ENCODE measurements at places on chromosomes 5 and 9. TPM values are rescaled to one million over a fixed set of nuclear protein-coding genes. Genes with fewer than 3 reads are reported as not detected.

- no peak for DNase-seq
- H3K27me3 ChIP-seq: no peaks in the 10 kb centered on the region
- H3K27ac ChIP-seq: peak overlapping the region; percentile 31
- H3K4me1 ChIP-seq: peaks cover 48% of the 10 kb centered on the region
- H3K4me3 ChIP-seq: no peak overlapping the region
Measured at GRCh38 chr9:129221979-129222635, 44.0 kb upstream of the IER5L start.

NPR3 gene
- total RNA-seq: not detected

GALT gene
- 71.3 TPM for total RNA-seq

- no peaks in the 10 kb centered on the region for H3K27me3 ChIP-seq
- peaks cover 72% of the 10 kb centered on the region for H3K36me3 ChIP-seq
- no peaks in the 10 kb centered on the region for H3K4me1 ChIP-seq
Measured at GRCh38 chr9:100303747-100304146, 49.0 kb downstream of the TEX10 start.

DNA sequence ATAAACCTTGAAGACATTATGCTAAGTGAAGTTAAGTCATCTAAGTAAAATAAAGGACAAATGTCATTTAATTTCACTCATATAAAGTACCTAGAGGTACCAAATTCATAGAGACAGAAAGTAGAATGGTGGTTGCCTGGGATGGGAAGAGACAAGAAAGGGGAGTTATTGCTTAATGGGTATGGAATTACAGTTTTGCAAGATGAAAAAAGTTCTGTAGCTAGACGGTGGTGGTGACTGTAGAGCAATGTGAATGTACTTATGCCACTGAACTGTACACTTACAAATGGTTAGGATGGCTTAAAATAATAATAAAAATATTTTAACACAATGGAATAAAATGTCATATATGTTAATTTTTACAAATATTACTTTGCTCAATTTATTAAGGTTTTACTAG, 128.0 kb downstream of the MPDZ start:
- H3K27ac ChIP-seq: no peak overlapping the region
- H3K27me3 ChIP-seq: no peaks in the 10 kb centered on the region
- no peaks in the 10 kb centered on the region for H3K36me3 ChIP-seq

DNA sequence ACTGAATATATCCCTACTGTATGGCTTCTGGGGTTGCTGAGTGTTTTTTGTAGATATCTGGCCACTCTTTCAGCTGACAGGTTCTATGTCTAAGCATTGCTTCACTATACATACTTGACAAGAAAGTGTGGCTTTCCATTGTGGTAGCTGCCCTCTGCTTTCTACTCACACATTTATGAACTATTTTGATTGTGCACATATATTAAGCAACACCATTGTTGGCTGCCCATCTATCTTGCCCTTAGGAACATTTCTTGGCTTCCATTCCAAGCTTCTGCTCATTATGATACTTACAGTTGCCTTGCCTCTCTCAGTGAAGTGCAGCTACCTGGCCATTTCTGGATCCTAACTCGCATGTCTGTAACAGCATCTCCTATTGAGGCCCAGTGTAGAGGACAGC, 153.6 kb upstream of the MOCS2 start:
- no peak for DNase-seq
- H3K4me1 ChIP-seq: no peaks in the 10 kb centered on the region
- H3K27me3 ChIP-seq: peaks cover 12% of the 10 kb centered on the region
- no peaks in the 10 kb centered on the region for H3K36me3 ChIP-seq
- H3K27ac ChIP-seq: no peak overlapping the region

GRCh38 chr5:73895471-73895870, 269.5 kb downstream of the ARHGEF28 start:
- H3K4me1 ChIP-seq: peaks cover 31% of the 10 kb centered on the region
- H3K4me3 ChIP-seq: no peak overlapping the region
- no peaks in the 10 kb centered on the region for H3K36me3 ChIP-seq
- peak; percentile 41 for DNase-seq
- peaks cover 33% of the 10 kb centered on the region for H3K27me3 ChIP-seq

GRCh38 chr5:157677931-157678330, 6.6 kb downstream of the C5orf52 start:
- no peaks in the 10 kb centered on the region for H3K36me3 ChIP-seq
- no peaks in the 10 kb centered on the region for H3K4me1 ChIP-seq
- H3K27ac ChIP-seq: no peak overlapping the region
- peaks cover 1% of the 10 kb centered on the region for H3K27me3 ChIP-seq

NSD1 gene
- total RNA-seq: 94.6 TPM

DNA sequence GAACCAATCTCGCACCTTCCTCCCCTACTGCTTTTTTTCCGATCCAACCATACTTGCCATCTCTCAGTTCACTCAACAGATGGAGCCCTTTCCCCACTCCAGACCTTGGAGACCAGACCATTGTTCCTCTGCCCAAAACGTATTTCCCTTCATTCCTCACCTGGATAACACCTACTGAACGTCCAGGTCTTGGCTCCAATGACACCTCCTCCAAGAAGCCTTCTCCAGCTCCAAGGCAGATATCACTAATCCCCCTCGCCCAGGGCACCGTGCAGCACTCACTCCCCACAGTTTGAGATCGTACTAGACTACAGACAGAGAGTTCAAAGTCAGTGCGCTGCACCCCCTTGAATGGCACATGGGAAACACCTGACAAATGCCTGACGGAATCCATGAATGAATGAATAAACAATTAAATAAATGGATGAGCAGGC, 47.1 kb upstream of the AKNA start:
- no peaks in the 10 kb centered on the region for H3K36me3 ChIP-seq
- no peaks in the 10 kb centered on the region for H3K27me3 ChIP-seq
- peaks cover 5% of the 10 kb centered on the region for H3K4me1 ChIP-seq
- no peak for DNase-seq
- no peak overlapping the region for H3K27ac ChIP-seq

GRCh38 chr9:83986765-83987401, 6.3 kb downstream of the RMI1 start:
- no peaks in the 10 kb centered on the region for H3K27me3 ChIP-seq
- H3K4me1 ChIP-seq: peaks cover 40% of the 10 kb centered on the region
- H3K27ac ChIP-seq: peak overlapping the region; percentile 78

DNA sequence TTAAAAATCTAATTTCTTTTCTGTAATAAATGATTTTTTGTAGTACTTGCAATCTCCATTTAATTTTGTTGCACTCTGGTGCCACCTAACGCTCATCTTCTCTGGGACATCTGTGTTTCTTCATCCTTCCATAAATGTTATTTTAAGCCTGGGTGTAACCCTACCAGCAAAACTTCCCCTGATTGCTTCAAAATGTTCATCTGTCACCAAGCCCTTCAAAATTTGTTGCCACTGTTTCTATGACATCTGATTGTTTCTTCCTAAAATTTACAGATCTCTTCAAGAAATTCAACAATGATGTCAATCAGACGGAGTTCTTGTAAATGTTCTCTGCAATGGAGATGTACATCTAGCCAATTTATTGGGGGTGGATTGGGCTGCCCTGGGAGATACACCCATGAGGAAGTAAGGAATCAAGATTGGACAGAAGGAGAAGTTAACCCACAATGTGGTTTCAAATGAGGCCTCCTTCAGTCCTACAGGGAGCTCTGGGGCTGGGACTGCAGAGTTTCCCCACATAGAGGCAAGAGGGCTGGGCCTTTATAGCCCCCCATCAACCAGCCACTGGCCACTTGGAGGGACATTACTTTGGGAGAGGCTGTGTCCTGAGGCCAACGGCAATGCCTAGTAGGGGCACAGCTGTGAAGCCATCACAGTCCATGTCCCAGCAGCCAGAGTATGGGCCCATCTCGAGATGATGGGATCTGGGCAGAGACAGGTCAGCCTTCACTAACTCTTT, 23.3 kb downstream of the MCTP1 start:
- H3K27me3 ChIP-seq: no peaks in the 10 kb centered on the region
- H3K27ac ChIP-seq: no peak overlapping the region
- no peak for DNase-seq
- H3K4me1 ChIP-seq: no peaks in the 10 kb centered on the region
- no peaks in the 10 kb centered on the region for H3K36me3 ChIP-seq

- H3K4me1 ChIP-seq: no peaks in the 10 kb centered on the region
- DNase-seq: no peak
- H3K4me3 ChIP-seq: no peak overlapping the region
- H3K36me3 ChIP-seq: no peaks in the 10 kb centered on the region
- no peak overlapping the region for H3K27ac ChIP-seq
Measured at GRCh38 chr9:89247431-89248353, 63.3 kb upstream of the CKS2 start.

DNA sequence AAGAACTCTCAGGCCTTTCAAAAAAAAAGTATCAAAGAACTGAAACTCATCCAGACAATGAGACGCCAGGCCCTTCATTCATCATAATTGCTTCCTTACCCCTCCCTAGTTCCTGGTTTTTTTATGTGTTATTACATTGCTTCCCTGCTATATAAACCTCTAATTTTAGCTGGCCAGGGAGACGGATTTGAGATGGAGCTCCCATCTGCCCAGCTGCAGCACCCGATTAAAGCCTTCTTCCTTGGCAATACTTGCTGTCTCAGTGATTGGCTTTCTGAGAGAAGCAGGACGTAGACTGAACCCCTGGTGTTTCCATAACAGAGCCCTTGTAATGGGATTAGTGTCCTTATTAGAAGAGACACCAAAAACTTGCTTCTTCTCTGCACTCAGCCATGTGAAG, 62.4 kb downstream of the BARX1 start:
- H3K4me3 ChIP-seq: no peak overlapping the region
- no peaks in the 10 kb centered on the region for H3K36me3 ChIP-seq
- peaks cover 3% of the 10 kb centered on the region for H3K4me1 ChIP-seq
- no peak for DNase-seq
- no peak overlapping the region for H3K27ac ChIP-seq

- DNase-seq: peak; percentile 45
- H3K36me3 ChIP-seq: no peaks in the 10 kb centered on the region
- peaks cover 12% of the 10 kb centered on the region for H3K27me3 ChIP-seq
- H3K4me1 ChIP-seq: no peaks in the 10 kb centered on the region
- H3K27ac ChIP-seq: no peak overlapping the region
- H3K4me3 ChIP-seq: no peak overlapping the region
Measured at GRCh38 chr9:1939926-1940368, 75.2 kb upstream of the SMARCA2 start.

DNA sequence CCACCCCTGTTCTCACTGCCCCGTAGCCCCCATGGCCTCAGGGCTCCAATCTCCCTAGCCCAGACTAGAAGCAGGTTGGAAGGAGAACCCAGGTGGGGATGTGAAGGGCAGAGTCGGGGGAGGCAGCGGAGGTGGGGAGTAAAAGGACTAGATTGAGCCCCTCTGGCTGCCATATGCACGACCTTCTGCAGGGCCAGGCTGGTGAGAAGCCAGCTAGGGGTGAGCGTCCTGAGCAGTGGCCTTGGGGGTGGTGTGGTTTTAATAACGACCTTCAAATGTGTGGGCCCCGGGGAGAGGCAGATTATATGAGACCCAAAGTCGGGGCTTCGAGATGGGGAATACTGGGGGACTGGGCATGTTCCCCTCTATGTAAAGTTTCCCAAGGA, 139.5 kb downstream of the C9orf50 start:
- peaks cover 17% of the 10 kb centered on the region for H3K4me1 ChIP-seq
- no peak overlapping the region for H3K4me3 ChIP-seq
- H3K27ac ChIP-seq: no peak overlapping the region

DNA sequence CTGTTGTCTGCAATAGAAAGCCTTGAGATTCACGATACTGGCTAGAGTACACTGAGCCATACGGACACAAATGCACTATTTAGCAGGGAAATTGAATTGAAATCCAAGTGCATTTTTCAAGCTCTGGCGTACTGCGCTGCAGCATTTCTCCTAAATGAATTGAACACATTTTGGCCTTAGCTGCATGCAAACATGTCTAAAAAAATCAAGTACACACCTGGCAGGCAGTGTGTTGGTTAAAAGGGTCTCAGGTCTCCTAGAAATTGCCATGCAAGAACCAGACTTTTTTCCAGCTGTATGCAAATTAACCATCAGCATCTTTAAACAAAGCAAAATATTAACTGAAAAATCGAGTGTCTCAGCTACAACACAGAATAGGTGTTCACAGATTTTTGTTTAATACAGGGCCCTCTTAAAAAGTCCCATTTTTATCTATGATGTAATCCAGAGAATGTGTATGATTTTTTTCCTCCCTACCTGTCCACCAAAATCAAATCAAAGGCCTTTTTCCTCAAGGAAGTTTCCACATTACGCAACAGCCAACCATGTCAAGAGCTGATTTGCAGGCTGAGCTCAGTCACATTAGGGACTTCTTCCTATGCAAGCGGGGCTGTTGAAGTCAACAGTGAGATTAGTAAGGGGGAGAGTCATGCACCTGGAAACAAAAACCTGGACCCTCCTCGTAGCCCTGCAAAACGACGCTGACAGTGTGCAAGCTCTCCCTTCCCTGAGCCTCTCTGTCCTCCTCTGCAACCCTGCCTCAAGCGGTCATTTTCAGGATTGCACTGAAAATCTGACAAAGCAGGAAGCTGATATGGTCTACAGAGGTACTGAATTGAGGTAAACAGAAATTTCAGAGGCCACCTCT, 14.1 kb upstream of the SFXN1 start:
- peak overlapping the region; percentile 39 for H3K27ac ChIP-seq
- H3K4me3 ChIP-seq: no peak overlapping the region
- peak; percentile 86 for DNase-seq
- peaks cover 12% of the 10 kb centered on the region for H3K4me1 ChIP-seq

- H3K4me1 ChIP-seq: no peaks in the 10 kb centered on the region
- no peak for DNase-seq
- H3K27me3 ChIP-seq: no peaks in the 10 kb centered on the region
- no peak overlapping the region for H3K4me3 ChIP-seq
- H3K36me3 ChIP-seq: no peaks in the 10 kb centered on the region
Measured at GRCh38 chr5:145101246-145101645, 733.9 kb downstream of the PRELID2 start.

- no peak overlapping the region for H3K27ac ChIP-seq
- no peaks in the 10 kb centered on the region for H3K4me1 ChIP-seq
- H3K27me3 ChIP-seq: no peaks in the 10 kb centered on the region
- H3K36me3 ChIP-seq: no peaks in the 10 kb centered on the region
- no peak for DNase-seq
- H3K4me3 ChIP-seq: no peak overlapping the region
Measured at GRCh38 chr5:52283221-52283620, 504.5 kb upstream of the ITGA1 start.

PKD2L2 gene
- 0.38 TPM for total RNA-seq

GRCh38 chr5:96014395-96014794, 52.7 kb upstream of the ELL2 start:
- no peaks in the 10 kb centered on the region for H3K36me3 ChIP-seq
- H3K4me1 ChIP-seq: peaks cover 10% of the 10 kb centered on the region
- no peak for DNase-seq
- H3K4me3 ChIP-seq: no peak overlapping the region

GRCh38 chr9:112002847-112003457, 106.3 kb downstream of the UGCG start:
- H3K4me3 ChIP-seq: no peak overlapping the region
- H3K27me3 ChIP-seq: peaks cover 24% of the 10 kb centered on the region
- no peaks in the 10 kb centered on the region for H3K36me3 ChIP-seq
- peaks cover 4% of the 10 kb centered on the region for H3K4me1 ChIP-seq
- H3K27ac ChIP-seq: no peak overlapping the region

GRCh38 chr9:135340143-135340655, 139.4 kb upstream of the PPP1R26 start:
- no peak overlapping the region for H3K27ac ChIP-seq
- H3K4me3 ChIP-seq: no peak overlapping the region
- H3K4me1 ChIP-seq: peaks cover 4% of the 10 kb centered on the region
- DNase-seq: no peak
- no peaks in the 10 kb centered on the region for H3K27me3 ChIP-seq

- H3K4me3 ChIP-seq: no peak overlapping the region
- peaks cover 7% of the 10 kb centered on the region for H3K27me3 ChIP-seq
- H3K36me3 ChIP-seq: no peaks in the 10 kb centered on the region
- DNase-seq: no peak
- H3K27ac ChIP-seq: no peak overlapping the region
Measured at GRCh38 chr9:72863456-72864094, 89.3 kb downstream of the ALDH1A1 start.
